ENCODE measurements at places on chromosomes 1 and 21.

DNA sequence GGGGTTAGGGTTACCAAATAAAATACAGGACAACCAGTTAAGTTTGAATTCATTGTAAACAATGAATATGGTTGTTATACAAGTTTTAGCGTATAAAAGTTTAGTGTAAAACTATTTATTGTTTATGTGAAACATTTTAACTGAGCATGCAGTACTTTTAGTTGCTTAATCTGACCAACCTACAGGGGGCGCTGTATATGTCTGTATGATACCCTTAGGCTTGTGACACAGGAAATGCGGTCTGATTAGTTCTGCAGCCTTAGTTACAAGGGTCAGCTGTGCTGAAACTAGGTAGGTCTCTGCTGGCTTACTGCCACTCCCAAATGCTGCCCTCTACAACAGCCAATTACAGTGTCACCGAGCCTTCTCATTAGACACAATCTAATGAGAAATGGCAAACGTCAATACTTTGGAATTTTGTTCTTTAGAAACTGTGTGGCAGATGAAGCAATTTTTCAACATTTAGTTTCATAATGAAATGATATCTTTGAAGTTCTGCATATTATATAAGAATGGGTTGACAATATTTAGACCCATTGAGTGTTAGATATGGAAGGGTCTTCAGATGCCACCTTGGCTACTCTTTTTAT lies 56.2 kb downstream of the NTNG1 start:
- peak; percentile 73 for DNase-seq

DNA sequence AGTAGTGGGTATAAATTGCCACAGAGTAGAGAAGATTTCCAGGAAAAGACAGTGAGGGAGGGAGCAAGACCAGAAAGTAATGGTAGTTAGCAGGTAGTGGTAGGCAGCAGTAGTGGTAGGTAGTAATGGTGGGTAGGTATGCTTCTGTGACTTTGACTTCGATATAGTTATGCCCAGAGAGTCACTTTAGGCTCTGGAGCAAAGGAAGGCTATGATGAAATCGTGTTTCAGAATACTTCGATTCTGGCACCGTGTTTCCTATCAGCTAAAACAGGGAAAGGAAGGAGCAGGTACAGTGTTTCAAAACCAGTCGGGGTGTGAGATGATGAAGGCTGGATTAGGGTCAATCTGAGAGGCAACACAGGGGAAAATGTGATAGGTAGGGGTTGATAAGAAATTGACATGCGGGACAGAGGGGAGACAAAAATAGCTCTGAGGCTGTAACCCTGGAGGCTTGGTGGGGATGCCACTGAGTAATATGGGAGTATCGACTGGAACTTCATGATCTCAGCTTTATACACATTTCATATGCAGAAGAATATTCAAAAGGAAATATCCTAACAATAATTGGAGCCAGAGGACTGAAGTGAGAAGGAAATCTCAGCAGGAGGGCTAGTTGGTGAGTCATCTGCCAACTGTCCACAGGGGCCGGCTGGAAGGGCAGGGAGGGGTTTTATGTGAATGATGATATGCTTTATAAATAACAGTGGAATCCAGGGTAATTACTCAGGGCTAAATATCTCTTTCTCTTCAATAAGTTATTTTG lies 25.2 kb upstream of the TRIM45 start:
- peak; percentile 76 for DNase-seq

- DNase-seq = no peak
Observed at GRCh38 chr1:30123896-30124295, 599.5 kb downstream of the MATN1 start.

DNA sequence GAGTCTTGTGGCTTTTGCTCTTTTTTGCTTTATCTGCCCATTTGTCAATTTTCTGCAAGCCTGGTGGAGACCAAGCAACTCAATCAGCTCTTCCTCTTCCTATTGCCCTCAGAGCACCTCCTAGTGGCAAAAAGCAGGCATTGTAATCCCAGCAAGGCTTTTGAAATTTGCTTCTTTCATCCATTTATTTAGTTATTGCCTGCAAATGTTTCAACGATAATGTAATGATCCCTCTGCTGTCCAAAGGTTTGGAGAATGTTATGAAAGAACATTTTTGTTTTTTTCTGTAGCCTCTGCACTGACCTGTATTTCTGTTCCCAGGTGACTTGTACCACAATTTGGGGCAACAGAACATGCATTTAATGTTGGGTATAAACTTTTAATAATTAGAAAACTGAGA lies 127.8 kb downstream of the GABPA start:
- DNase-seq = peak; percentile 68

- DNase-seq = no peak
Observed at GRCh38 chr21:46120301-46121285, 22.7 kb downstream of the COL6A2 start.

GRCh38 chr1:6008084-6008415 lies 15.8 kb upstream of the NPHP4 start:
- no peak for DNase-seq

DNA sequence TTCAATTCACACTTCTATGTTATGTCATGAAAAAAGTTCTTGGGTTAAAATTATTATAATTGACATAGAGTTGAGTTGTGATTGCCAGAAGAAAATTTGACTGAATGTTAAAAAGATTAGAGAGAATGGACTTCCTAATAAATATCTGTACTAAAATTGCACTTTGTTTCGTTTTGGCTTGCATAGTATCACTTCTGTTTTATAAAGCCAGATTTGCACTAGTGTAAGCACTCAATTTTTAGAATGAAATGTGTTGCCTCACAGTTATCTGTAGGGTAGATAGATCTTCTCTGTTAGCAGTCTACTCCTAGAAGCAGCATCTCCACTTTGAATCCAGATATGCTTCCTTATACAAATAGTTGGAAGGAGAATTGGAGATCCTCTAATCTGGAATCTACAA lies 95.2 kb upstream of the MPC2 start:
- DNase-seq = no peak

GRCh38 chr1:109309347-109309746 lies 2.5 kb upstream of the MYBPHL start:
- no peak for DNase-seq

DNA sequence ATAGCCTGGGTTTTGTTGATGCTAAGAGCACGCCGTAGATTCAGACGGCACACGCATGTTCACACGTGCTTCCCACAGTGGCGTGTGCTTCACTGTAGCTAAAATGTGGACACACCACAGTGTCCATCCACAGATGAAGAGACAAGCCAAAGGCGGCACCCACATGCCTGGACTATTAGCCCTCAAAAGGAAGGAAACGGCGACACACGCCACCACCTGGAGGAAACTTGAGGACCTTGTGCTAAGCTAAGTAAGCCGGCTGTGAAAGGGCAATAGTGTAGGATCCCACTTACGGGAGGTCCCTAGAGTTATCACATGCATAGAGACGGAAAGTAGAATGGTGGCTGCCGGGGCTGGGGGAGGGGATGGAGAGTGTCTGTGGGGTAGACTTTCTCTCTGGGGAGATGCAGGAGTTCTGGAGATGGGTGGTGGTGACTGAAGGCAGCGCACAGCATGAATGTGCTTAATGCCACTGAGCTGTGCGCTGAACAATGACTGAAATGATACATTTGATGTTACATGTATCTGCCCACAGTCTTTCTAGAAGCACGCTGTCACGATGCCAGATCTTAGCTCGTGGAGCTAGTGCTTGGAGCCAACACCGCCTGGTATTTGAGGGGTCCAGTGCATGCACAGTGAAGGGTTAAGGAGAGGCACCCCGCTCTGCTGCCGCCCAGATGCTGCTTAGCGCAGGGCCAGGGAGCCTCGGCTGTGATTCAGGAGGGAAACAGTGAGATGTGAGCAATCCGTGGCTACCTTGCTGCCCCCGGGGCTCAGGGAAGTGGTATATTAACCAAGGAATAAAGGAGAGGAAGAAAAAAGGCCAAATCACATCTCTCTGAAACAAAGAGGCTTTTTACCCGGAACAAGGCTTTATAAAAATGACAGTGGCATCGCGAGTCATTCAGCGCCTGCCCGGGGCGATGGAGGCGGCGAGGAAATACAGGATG lies 103.7 kb downstream of the PRDM16 start:
- DNase-seq = peak; percentile 22

DNA sequence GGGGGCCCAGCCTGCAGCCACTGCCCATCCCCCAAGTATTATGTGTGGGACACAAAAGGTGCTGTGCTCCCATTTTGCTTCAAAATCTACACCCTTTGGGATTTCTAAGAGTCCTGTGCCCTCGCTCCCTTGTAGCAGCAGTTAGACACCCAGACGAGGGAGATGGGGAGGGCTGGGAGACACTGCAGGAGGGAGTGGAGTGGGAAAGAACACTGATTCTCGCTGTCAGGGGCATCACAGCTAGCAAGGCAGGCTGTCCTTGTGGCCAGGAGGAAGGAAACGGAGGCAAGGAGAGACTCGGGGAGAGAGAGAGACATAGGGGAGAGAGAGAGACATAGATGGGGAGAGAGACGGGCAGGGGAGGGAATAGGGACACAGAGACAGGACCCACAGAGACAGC lies 38.5 kb downstream of the CSMD2 start:
- no peak for DNase-seq

DNA sequence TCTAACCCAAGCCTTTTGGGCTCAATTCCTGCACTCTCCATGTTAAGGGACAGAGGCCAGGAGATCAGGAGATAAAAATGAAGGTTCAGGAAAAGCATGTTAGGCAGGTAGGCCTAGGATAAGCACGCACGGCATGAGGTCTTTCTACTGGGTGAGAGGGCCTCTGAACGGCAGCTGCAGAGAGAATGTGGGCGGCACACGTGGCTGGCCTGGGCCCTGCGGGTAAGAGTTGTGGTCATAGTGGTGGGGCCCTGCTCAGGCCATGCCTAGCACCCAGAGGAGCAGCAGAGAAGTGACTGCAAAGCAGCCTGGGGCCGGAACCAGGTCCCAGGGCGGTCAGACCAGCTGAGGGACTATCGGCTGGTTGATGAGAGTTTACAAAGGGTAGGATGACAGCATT lies 7.5 kb upstream of the FOXO6 start:
- peak; percentile 46 for DNase-seq

DNA sequence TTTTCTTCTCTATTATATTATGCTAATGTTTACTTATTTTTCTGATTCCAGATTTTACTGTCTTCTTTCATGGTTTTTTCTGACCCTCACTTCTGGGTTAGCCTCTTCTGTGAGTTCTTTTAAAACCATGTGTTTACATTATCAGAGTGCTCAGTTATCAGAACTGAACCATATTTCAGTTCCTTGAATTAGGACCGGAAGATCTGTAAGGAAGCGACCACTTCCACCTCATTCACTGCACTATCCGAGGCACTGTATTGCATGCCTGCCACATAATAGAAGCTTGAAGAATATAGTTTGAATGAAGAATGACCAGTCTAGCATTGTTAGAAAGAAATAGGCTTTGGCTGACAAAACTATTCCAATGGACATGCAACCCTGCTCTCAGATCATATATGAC lies 281.0 kb upstream of the DEPDC1 start:
- DNase-seq = no peak

DNA sequence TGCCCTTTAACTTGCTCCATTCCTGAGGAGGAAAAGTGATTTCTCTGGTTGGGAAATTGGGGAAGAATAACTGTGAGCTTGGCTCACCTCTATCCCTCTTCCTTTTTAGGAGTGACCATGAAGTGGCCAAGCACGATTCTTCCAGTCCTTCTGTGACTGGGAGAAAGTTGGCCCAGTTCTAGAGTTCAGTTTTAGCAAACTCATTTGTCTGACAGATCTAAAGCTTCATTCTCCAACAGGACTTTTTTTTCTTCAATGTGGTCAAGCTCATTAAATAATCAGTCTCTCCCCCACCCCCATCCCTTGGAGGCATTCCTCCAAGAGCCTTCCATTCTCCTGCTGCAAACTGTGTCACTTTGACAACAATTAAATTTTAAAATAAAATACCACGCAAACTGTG lies 6.4 kb upstream of the AGL start:
- no peak for DNase-seq

DNA sequence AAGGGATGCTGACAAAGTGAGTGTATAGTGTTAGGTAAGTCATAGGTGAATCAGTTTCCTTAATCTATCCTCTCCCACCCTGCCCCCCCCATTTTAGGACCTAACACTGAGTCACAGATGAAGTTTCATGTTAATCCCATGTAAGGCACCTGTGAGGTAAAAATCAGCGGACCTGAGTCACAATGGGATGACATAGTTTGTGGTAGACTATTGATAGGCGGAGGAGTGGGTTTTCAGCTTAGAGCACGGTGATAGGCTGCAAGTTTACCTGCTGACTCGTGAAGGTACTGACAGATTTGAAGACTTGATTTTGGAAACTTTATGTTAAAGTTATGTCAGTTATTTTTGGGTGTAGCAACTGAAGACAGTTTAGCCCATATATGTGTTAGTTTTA lies 1.7 kb downstream of the TOR1AIP1 start:
- DNase-seq = no peak

DNA sequence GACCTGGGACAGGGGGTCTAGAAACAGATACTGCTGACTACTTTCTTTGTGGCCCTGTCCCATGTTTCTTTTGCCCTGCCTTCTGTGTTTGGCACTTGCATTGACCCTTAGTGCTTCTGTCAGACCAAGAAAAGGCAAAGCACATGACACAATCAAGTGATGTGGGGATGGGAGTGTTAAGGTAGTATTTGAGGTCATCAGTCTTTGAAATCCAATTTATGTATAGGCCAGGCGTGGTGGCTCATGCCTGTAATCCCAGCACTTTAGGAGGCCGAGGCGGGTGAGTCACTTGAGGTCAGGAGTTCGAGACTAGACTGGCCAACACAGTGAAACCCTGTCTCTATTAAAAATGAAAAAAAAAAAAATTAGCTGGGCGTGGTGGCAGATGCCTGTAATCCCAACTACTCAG lies 26.0 kb downstream of the SERBP1 start:
- peak; percentile 94 for DNase-seq

DNA sequence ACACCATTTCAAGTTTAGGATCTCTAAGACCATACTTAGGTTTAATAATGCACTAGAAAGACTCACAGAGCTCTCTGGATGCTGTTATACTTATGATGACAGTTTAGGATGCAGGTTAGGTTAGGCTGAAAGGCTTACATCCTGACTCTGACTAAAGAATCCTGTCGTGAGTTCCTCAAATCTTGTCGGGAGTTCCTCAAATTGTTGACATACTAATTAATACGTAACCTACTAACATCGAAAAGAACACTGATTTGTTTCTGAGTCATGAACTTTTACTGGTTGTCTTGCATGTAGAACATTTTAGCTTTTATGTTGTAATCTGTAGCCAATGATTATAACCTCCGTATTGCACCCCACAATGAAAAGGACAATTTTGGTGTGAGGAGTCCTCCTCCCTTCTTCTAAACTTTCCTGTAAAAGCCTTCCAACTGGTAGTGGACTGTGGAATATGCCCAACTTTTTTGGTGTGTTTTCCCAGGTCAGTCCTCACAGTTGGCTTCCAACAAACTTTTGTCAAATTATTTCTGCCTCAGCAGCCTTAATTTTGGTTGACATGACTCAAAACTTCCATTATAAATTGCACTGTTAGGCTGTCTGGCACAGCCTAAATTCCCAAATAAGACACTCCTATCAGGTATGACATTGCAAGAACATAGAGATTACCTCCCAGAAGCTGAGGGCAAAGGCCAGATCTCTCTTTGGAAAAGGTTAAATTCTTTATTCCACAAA lies 107.9 kb upstream of the PALMD start:
- DNase-seq = no peak
